ENCODE measurements at places on chromosomes 13 and 19.

GRCh38 chr19:688992-689391, 6.3 kb downstream of the PRSS57 start:
- DNase-seq: no peak

GRCh38 chr13:21176215-21176981, at the start of the genes MRPL57 and SKA3:
MRPL57 (plus strand) TSS chr13:21176658; CDS start chr13:21176917, 259 bp downstream.
SKA3 (minus strand) TSS chr13:21176552; CDS start chr13:21176477, 75 bp downstream.
- DNase-seq: peak; percentile 96

DNA sequence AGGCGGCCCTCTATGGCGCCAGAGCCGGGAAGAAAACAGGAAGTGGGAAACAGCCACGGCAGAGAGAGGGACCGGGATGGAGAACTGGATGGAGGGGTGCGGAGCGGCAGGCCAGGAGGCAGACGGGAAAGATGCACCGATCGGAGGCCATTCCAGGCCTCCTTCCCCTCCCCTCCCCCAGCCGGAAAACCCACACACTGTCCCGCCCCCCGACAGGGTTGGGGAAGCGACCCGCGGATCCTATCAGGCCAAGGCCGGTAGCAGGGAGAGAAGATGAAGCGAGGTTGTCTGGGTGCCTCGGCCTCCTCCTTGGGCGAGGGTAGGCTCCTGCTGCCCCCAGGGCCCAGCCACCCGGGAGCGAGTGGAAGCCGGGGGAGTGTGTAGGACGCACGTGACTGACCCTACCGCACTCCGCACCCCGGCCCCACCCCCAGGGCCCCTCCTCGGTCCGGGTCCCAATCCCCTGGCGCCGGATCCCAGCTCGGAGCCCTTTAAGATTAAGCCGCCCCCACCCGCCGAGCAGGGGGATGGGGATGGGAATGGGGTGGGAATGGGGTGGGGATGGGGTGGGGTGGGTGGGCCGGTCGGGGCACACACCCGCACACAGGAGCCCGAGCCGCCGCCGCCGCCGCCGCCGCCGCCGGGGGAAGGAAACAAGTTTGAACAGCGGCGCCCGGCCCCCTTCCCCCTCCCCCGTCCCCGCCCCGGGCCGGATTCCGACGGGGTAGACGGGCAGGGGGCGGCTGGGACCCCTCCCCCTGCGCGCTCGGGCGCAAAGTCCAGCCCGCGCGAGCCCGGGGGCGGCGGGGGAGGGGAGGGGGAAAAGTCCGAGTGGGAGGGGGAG, 1.5 kb downstream of the ERF start:
- peak; percentile 84 for DNase-seq

- DNase-seq: no peak
Observed at GRCh38 chr19:7940841-7941240, 2.6 kb downstream of the TIMM44 start.

GRCh38 chr13:25692099-25692498, 320.3 kb downstream of the ATP8A2 start:
- no peak for DNase-seq

DNA sequence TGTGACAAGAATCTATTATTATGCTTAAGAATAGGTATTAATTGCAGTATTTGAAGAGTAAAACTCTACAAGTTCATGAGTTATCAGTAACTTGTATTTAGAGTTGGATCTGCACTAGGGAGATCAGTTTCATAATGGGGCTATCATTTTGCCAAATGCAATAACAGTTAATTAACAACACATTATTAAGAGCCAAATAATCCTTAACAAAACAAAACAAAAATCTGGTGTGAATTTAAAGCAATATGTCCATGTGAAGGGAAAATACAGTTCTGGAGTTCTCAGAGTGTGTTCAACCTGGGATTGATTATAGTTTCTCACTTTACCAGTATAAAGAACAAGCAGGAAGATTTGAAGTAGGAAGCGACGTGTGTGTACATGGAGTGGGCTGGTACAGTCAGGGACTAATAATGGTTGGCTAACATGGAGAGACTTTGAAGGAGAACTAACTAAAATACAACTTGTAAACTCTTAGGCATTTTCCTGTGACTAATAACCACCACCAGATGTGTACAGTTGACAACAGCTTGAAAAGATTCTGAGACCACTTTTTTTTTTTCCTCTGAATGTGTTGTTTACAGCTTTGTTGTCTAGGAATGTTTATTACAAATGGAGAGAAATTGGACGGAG, 58.5 kb downstream of the POSTN start:
- DNase-seq: no peak

DNA sequence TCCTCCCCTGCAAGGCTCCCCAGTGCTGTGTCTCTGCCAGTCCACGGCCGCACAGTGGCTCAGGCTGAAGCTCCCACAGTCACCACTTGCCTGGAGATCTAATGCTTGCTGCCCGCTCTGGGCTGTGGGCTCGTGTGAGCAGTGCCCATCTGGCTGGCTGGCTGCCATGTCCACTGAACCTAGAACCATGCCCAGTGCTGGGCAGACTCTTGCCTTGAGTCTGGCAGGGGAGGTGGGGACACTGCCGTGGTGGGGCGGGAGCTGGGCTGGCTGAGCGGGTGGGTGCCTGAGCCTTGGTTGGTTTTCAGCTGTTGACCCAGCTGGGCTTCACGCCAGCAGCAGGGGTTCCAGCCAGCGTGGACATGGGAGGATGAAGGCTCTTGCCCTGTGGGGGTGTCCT, 52.3 kb downstream of the CRTC1 start:
- DNase-seq: peak; percentile 65

DNA sequence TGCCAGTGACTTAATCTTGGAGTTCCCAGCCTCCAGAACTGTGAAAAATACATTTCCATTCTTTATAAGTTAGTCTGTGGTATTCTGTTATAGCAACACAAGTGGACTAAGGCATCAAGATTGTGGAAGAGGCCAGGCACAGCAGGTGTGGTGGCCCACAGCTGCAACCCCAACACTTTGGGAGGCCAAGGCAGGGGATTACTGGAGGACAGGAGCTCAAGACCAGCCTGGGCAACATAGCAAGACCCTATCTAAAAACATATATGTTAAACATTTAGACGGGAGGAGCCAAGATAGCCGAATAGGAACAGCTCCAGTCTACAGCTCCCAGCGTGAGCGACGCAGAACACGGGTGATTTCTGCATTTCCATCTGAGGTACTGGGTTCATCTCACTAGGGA, 310.4 kb downstream of the FOXO1 start:
- no peak for DNase-seq

DNA sequence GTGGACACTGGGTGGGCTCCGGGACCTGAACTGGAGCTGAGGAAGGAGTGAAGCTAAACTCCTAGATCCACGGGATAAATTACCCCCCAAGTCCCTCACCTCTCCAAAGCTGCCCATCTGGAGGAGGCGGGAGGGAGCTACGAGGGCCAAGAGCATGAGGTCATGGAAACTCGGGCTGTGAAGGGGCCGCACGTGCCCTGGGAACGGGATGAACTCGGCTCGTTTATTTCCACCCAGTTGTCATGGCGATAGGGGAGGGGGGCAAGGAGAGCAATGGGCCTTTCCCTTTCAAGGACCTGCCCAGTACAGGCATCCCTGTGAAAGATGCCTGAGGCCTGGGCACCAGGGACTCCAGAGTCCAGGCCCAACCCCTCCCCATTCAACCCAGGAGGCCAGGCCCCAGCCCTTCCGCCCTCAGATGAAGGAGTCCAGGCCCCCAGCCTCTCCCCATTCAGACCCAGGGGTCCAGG, 3.8 kb downstream of the PPP1R12C start:
- DNase-seq: peak; percentile 44

DNA sequence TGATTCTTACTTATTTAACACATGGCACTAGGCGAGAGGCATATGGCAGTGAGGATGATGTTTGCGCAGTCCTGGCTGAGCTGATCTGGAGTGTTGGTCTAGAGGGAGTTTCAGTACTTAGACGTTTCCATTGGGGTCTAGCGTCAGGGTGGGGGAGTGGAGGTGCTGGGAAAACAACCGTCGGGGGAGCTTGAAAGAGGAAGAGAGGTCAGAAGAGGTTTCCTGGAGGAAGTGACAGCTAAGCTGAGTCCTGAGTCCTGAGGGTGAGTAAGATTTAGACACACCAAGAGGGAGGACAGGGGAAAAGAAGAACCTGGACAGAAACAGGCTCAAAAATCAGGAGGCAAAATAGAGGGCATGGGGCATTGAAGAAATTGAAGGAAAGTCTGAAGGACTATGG, 81.4 kb downstream of the ALOX5AP start:
- no peak for DNase-seq

GRCh38 chr19:14901675-14902260, 15.8 kb upstream of the OR7A17 start:
- DNase-seq: no peak

DNA sequence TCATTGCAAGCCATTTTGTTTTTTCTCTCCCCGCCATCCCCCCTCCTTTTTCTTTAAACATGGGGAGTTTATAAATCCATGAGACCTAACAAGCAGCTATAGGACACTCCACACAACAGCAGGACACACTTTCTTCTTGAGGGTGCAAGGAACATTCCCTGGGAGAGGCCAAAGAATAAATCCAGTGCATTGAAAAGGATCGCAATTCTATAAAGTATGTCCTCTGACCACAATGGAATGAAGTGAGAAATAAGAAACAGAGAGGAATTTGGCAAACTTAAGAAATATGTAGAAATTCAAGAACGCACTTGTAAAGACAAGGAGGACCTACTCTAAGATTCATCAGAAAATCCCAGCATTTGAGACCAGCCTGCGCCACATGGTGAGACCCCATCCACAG, 11.9 kb downstream of the KLF2 start:
- no peak for DNase-seq

- DNase-seq: no peak
Observed at GRCh38 chr13:111515635-111516034, 195.2 kb downstream of the TEX29 start.

Measured in D341Med (cell line).